Immature natural killer cell (primary cell): ENCODE measurements at places on chromosomes 16 and 17.

DNA sequence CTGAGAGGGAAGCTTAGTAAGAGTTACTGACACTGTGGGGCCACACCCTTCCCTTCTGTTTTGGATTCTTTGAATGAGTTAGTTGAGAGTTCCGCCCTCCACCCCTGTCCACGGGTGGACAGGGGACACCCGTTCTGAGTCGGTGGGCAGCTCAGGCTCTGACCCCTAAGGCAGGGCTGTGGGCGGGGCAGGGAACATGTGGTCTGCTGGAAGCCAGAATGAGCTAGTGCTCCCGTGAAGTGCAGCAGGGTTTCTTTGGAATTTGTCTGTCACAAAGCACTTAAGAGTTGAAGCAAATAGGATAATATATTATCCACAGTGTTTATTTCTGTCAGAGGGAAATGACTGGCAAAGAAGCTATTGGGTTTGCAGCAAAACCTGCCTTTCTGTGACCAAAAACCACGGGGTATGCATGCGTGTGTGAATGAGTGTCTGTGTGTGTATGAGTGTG, 90.1 kb downstream of the CLEC16A start:
- DNase-seq, result no peak

DNA sequence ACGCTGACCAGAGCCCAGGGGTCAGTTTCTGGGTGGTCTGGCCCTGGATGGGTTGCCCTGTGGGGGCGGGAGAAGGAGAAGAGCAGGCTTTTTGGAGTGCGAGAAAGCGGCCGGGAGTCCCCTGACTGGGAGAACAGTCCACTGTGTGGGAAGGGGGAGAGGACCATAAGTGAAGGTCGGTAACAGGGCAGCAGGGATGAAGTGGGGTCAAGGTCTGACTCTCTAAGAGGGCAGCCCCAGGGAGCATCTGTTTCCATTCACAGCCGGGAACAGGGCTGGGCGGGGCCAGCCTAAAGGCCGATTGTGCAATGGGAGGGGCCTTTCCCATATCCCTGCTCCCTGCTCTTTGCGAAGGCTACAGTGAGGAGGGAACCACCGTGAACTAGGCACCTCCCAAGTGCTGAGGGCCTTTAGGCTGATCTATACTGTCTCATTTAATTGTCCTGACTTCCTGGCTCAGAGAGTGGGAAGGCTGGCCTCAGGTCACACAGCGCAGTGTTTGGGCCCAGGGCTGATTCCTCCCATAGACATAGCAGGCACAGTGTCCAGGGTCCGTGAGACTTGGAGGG, 10.4 kb upstream of the WFDC1 start:
- DNase-seq, result no peak

- DNase-seq, result no peak
Measured at GRCh38 chr17:78892936-78893379, 10.0 kb downstream of the CEP295NL start.

GRCh38 chr17:81113158-81113724, 52.1 kb upstream of the PVALEF start:
- DNase-seq, result no peak

DNA sequence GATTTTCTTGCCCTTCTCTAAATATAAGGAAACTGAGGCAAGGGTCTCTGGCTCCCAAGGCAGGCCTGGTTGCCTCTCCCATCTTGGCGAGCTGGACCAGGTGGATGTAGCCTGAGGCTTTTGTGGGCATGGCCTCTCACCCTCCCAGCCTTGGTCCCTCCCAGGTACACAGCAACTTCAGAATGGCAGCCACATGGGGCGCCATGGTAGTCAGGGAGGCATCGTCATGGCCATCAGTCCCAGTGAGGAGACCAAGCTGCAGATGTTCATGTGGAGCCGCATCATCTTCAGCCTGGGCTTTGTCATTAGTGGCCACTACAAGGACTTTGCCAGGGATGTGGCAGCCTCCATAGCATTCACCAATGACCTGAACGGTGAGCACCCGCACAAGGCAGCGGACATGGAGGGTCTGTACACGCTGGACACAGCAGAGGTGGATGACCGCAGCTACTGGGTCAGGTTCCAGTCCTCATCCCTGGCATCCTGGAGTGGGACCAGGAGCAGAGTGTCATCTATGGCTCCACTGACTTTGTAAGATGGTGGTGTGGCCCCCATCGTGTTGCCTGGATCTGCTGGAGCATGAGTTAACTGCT, 165.8 kb upstream of the ZNF267 start:
- DNase-seq, result no peak

DNA sequence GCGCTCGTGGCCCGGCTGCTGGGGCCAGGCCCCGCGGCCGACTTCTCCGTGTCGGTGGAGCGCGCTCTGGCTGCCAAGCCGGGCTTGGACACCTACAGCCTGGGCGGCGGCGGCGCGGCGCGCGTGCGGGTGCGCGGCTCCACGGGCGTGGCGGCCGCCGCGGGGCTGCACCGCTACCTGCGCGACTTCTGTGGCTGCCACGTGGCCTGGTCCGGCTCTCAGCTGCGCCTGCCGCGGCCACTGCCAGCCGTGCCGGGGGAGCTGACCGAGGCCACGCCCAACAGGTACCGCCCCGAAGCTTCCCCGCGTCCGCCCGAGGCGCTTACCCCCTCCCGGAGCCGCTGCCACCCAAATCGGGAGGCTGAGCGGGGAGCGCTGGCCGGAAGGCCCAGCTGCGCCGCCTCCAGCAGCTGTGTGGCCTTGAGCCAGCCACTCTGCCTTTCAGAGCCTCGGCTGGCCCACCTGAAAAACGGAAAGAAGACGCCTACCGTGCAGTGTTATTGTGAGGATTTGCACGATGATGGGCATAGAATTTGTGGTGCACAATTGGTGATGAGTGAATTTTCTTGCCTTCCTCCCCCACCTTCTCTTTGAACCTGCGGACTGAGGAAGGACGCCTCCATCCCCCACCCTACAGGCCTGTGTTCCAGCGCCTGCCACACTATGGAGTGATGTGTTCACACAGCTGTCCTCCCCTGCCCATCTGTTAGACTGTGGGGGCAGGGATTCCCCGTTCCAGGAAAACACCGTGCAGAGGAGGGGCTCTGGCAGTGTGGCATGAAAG, 523 bp downstream of the NAGLU start:
- peak; percentile 62 for DNase-seq

DNA sequence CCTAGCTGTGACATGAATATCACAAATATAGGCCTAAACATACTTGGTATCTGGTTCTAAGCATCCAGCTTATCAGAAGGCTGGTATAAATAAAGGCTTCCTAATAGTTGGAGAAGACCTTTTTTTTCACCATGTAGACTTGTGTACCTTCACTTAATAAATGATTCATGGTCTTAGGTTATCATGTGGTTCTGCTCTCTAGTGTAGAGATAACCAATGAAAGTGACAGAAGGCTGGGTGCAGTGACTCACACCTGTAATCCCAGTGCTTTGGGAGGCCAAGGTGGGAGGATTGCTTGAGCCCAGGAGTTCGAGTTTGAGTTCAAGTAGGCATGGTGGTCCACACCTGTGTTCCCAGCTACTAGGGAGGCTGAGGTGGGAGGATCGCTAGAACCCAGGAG, 3.1 kb downstream of the DDX19A start:
- DNase-seq, result no peak

GRCh38 chr17:40791787-40792436, 7.8 kb downstream of the KRT28 start:
- DNase-seq, result no peak

GRCh38 chr17:21330436-21331160, 45.6 kb upstream of the KCNJ12 start:
- DNase-seq, result no peak

GRCh38 chr16:51134269-51134812, 16.7 kb downstream of the SALL1 start:
- no peak for DNase-seq

- no peak for DNase-seq
Measured at GRCh38 chr17:72005332-72006163, 115.3 kb upstream of the SOX9 start.

DNA sequence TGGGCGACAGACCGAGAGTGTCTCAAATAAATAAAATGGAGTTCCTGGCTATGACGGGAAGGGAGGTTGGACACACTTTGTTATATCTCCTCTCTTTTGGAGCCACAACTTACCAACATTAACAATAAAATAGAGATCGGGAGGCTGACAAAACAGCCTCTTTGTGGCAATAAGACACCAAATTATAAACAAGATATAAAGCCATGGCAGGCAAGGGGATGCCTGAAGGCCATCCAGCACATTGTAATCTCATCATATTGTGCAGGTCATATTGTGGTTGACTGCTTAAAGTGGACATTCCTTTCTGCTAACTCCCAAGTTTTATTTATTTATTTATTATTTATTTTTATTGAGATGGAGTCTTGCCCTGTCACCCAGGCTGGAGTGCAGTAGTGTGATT, 59.9 kb upstream of the MGAT5B start:
- no peak for DNase-seq

- peak; percentile 89 for DNase-seq
Measured at GRCh38 chr17:42577532-42578281, at the start of gene PSMC3IP. Gene PSMC3IP, minus strand, starts transcription at chr17:42577729. Its CDS starts 43 bp downstream, at chr17:42577686.

- no peak for DNase-seq
Measured at GRCh38 chr17:17130077-17130844, 75.9 kb downstream of the PLD6 start.

DNA sequence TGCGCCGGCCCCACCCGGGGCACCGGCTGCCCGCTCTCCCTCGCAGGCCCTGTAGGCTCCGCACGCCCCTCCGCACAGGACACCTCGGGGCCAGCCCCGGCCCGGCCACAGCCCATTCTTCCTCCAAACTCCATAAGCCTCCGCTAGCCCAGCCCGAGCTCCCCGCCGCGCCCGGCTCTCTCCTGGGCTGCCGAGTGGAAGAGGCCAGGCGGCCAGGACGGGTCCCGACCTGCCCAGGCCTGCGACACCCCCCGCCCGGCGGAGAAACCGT, 397 bp downstream of the NCOR1 start:
- DNase-seq, result no peak

DNA sequence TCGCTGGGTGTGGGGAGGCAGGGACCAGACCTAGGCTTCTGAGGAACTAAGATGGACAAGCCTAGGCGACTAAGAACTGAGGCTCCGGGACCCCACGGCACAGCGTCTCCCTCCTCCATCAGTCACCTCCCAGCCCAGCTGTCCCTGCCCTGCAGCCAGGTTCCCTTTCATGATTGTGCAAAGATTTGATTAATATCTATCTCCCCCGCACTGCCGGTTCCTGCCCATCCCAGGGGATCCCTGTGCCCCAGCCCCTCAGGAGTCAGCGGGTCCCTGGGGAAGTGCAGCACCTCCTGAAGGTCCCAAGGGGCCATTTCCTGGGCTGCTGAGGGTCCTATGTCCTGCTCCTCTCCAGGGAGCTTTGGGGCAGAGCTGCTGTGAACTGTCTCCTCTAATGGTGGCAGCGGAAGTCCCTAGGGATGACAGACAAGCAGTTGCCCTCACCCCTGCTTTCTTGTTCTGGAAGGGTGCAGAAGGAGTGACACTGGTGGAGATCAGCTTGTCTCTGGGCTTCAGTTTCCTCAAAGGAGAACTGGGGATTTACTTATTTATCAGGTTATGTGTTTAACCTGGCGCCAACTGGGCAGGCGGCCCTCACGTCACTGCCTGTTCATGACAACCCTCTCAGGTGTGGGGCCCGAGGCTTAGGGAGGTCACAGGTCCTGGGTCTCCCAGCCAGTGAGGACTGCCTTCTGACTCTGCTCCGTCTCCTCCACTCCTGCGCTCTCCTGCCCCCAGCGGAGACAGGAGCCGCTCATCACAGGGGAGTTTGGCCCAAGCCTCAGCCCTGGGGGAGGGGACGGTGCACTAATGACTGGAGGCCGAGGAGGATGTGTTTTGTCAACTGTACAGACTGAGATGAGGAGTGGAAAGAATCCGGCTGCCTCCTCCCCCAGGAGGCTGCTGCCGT, 1.9 kb upstream of the C16orf74 start:
- DNase-seq, result no peak

GRCh38 chr17:57135026-57135788, 50.2 kb downstream of the AKAP1 start:
- DNase-seq, result no peak

DNA sequence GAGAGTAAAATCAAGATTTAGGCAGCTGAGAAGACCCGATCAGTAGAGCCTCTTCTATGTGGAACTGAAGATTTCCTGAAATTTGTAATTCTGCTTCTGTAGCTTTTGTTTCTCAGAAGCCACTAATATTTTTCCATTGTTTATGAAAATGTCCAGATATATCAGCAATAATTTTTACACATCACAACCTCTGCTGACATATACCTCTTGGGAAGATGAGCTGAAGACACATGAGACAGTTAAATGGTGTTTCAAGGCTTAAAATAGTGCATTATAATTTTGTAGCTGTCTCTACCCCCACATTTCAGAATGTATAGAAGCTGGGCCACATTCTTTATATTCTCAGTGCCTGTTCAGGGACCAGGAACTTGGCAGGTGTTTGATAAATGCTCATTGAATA, 320.6 kb downstream of the HS3ST4 start:
- no peak for DNase-seq

DNA sequence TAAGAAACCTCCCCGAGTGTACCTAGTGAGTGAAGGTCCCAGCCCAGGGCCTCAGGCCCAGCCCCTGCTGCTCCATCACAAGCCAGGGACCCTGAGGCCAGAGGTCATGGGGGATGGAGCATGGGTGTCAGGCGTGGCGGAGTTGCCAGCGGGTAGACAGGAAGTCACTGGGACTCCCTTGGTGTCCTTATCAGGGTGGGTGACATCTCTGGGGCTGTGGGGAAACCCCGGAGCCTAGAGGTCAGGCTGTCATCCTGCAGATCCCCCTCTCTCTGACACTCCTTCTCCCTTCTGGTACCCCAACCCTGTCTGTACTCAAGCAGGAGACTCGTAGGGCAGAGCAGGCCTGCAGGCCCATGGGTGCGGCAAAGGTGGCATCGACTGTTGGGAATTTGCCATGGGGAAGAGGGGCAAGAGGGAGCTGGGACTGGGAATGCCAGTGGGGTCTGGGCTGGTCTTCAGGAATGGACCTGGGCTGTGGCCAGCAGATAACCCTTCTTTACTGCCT, 10.8 kb upstream of the ADGRG1 start:
- peak; percentile 20 for DNase-seq

DNA sequence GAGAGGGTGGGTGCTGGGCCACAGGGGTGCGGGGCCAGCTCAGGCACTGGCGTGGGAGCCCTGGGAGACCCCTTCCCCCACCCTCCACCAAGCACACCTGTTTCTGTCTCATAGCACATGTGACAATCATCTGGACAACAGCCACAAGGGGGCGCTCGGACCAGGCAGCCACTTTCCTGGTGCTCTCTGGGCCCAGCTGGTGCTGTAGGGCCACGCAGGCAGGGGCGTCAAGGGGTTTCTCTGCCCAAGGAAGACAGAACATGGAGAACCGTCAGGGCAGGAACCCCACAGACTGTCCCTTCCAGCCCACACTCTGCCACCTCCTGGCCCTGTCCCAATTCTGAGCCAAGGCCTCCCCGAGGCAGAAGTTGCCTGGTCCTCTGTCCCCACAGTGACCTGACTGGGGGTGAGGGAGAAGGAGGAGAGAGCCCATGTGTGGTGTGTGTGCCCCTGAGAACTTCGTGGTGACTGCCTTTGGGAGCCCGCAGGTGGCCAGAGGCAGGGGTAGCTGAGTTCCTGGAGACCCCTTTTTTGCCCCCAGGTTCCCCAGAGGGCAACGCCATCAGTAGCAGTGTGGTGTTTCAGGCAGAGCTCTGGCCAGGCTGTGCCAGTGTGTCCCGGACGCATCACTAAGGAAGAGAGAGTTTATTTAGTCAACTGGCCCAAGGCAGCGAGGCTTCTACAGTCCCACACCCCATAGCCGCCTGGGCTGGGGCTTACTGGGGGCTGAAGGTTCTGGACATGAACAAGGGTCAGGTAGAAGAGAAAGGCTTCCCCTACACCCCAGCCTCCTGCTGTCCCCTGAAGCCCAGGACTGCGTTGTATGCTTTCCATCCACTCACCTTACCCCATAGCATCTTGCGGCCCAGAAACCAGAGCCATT, 3.1 kb upstream of the SETD6 start:
- DNase-seq, result peak; percentile 71
